Activated CD4-positive, alpha-beta T cell treated with anti-CD3 and anti-CD28 coated beads, Interleukin-2, amount 10 ng/mL, durations not matched to agents 7 days and 5 days (primary cell): ENCODE measurements at places on chromosomes 13 and 19.

GRCh38 chr19:49929121-49929610 is at the start of the genes ATF5 and NUP62:
TSS of gene ATF5 (plus strand) at chr19:49929205. CDS start at chr19:49930851, 1,646 bp downstream.
TSS of gene NUP62 (minus strand) at chr19:49929504. CDS start at chr19:49909807, 19,697 bp downstream.
- DNase-seq, result peak; percentile 92

DNA sequence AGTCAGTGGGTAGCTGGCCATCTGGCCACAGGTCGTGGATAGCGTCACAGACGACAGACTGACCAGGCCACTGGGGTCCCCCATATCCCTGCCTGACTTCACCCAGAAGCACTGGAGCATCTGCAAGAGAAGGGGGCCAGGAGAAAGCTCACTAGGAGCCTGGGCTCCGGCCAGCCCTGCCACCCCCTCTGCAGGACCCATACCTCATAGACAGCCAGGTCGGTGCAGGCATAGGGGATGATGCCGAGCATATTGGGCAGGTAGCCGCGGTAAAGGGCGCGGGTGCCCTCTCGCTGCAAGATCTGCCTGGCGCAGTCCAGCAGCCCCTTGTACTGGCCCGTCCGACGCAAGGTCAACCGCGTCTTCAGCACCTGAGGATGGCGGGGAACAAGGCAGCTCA is 2.5 kb upstream of the KHSRP start:
- no peak for DNase-seq

- no peak for DNase-seq
These were observed 5.6 kb upstream of the SLAIN1 start for GRCh38 chr13:77691871-77692270.

- no peak for DNase-seq
These were observed 799.8 kb upstream of the SLC10A2 start for GRCh38 chr13:103866048-103866447.

DNA sequence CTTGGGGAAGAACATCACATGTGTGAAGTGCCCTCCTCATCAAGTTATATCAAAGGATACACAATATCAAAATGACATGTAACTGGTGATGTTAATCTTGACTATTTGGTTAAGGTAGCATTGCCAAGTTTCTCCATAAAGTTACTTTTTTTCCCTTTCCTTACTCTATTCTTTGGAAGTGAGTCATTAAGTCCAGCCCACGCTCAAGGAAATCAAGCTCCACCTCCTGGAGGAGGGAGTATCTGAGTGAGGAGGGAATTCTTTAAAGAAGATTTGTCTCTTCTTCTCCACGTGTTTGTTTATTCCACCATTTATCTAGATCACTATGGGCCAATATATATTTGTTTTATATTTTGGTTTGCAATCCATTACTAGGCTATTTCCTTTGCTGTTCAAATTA is 33.6 kb upstream of the FNDC3A start:
- DNase-seq, result no peak

- DNase-seq, result no peak
These were observed 54.1 kb upstream of the ADGRE1 start for GRCh38 chr19:6833166-6833790.

DNA sequence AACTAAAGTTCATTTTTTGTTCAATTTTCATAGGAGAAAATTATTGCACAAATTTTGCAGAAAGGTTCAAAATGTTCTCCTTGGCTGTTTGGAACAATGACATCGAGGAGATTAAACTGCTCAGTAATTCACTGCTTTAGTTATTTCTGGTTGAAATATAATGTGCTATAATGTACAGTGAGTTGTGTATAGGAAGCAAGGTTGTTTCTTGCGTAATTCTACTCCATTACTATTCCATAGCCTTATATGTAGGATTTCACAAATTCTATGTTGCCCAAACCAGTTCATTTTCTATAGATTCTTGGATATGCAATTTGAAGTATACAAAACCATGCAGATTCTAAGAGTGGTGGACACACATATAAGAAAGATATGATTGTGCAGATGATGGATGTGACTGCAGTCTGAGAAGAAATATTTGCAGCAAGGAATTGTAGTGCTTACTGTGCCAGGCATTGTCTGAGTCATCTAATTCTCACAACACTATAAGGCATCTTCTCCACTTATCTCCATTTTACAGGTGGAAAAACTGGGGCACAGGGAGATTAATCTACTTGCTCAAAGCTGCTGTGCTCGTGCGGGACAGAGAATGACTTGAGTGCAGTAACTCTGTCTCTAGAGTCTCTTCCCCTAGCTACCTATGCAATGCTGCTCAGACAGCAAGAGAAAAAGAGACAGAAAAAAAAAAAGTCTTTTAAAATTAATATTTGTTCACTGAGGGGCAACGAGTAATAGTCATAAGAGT is 515.5 kb downstream of the MYO16 start:
- DNase-seq, result no peak
